ENCODE measurements at places on chromosomes 11 and 22.
A peak's percentile ranks its signal among the peaks of the same experiment; 100 is the strongest.

- DNase-seq = no peak
Observed at GRCh38 chr11:111627591-111627990, 25.3 kb downstream of the SIK2 start.

DNA sequence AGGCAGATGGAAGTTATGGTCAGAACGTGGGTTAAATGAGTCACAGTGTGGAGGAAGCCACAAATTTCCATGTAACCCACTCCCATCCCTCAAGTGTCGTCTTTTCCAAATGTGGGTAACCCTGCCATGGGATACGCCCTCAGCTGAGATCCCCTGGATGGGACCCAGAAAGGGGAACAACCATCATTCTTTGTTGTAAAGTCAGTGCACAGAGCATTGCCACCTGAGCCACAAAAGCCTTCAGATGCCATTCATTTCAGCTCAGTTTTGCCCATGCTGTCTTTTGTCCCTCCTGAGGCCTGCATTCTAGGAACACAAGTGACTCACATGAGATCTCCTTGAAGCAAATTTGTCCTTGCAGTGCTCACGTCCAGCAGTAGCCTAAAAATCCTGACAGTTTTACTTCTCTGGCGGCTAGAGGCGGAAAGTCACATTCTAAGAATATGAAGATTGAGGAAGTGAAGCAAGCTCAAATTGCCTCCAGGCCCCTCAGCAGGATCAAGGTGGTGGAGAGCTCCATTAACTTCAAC, 30.6 kb downstream of the MMP13 start:
- DNase-seq = no peak

GRCh38 chr22:36386351-36386899, 1.3 kb downstream of the MYH9 start:
- DNase-seq = peak; percentile 92

DNA sequence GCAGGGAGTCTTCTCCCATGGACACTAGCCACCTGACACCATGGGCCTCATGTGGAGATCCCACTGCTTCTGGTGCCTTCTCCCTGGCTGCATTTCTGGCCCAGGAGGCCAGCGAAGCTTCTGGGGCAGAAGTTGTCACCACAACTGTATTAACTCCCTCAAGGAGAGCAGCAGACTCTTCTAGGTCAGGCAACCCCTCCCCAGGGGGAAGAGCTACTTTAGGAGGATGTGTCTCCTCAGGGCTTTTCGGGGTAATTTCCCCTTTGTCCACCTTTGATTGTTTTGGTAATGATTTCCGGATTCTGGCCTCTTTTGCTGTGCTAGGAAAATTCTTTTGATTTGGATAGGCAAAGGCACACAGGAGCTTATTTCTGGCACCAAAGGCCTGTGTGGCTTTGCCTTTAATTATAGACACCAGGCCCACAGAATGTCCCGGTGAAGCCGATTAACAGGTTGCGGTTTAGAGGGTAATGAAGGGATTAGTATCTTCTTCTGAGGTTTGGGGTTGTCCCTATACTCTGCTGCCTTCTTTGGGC, 8.9 kb upstream of the UCP2 start:
- DNase-seq = no peak

GRCh38 chr11:110112457-110112856, 19.3 kb downstream of the ZC3H12C start:
- DNase-seq = no peak

DNA sequence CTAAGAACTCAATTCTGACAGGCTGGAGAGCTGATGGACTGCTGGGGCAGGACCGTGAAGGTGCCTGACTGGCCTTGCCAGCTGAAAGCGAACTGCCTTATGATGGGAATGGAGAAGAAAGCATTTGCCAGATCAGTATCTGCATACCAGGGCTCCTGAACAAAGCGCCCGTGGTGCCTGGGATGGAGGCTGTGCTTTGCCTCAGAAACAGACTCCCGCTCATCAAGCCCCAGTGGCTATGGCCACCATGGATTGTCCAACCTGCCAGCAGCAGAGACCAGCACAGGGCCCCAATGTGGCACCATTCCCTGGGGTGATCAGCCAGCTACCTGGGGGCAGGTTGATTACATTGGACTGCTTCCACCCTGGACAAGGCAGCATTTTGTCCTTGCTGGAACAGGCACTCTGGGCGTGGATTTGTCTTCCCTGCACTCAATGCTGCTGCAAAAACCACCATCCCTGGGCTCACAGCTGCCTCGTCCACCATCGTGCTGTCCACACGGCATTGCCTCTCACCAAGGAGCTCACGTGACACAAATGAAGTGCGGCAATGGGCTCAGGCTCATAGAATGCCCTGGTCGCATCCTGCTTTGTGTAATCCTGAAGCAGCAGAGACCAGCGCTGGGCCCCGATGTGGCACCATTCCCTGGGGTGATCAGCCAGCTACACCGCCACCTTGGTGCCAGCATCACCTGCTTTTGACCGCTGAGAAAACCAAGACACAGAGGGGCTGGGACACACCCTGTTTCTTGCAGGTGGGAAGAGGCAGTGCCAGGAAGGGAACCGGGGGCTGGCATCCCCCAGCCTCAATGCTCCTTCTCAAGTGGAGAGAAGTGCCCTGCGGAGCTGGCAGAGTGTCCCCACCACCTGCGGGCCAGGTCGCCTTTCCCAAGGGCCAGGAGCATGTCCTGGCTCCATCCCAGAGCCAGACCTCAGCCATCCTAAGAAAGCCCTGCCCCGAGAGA, 1367.5 kb downstream of the BRD1 start:
- DNase-seq = no peak

GRCh38 chr11:13315517-13316432, 38.2 kb downstream of the BMAL1 start:
- no peak for DNase-seq

DNA sequence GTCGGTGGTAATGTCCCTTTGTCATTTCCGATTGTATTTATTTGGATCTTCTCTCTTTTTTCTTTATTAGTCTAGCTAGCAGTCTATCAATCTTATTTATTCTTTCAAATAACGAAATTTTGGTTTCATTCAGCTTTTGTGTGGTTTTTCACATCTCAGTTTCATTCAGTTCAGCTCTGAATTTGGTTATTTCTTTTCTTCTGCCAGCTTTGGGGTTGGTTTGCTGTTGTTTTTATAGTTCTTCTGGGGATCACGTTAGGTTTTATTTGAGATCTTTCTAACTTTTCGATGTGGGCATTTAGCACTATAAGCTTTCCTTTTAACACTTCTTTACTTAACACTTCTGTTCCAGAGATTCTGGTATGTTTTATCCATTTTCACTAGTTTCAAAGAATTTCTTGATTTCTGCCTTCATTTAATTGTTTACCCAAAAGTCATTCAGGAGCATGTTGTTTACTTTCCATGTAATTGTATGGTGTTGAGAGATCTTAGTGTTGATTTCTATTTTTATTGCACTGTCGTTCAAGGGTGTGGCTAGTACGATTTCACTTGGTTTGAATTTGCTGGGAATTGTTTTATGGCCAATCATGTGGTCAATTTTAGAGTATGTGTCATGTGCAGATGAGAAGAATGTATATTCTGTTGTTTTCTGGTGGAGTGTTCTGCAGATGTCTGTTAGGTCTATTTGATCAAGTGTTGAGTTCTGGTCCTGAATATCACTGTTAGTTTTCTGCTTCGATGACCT, 7.7 kb upstream of the SCGB1D1 start:
- DNase-seq = no peak
